Activated gamma-delta T cell treated with Interleukin-2 at 50 U/mL for 16 hours (primary cell): ENCODE measurements at places on chromosomes 11 and 22.
A peak's percentile ranks its signal among the peaks of the same experiment; 100 is the strongest.

GRCh38 chr11:103325686-103326069 is 216.5 kb downstream of the DYNC2H1 start:
- DNase-seq, result no peak

DNA sequence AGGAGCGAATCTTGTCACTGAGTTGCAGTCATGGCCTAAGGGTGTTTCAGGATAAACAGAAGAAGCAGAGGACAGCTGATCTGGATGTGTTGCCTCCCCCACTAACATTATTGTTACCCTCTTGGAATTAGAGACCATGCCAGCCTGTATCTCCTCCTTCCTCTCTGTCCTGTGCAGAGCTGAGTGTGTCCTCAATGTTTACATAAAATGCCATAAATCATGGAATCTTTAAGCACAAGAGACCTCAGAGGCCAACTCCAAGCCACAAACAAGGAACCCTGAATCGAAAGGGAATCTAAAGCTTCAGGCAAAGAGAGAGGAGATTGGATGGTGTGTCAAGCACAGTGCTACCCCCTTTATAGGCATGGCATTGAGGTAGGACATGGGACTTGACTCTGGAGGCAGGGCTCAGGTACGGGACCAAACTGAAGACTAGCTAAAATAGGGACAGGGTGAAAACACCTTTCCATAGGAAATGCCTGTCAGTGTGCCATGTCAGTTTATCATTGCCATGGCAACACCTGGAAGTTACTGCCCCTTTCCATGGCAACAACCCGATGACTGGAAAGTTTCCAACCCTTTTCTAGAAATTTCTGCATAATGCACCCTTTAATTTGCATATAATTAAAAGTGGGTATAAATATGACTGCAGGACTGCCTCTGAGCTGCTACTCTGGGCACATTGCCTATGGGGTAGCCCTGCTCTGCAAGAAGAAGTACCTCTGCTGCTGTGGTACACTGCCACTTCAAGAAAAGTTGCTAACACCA is 489.7 kb downstream of the MIAT start:
- no peak for DNase-seq

GRCh38 chr11:3231851-3232744 is at the start of gene MRGPRE:
Gene MRGPRE, minus strand, starts transcription at chr11:3232417. Its CDS starts 3,618 bp downstream, at chr11:3228799.
- no peak for DNase-seq

GRCh38 chr22:27501191-27501936 is 300.2 kb downstream of the MN1 start:
- DNase-seq, result no peak

DNA sequence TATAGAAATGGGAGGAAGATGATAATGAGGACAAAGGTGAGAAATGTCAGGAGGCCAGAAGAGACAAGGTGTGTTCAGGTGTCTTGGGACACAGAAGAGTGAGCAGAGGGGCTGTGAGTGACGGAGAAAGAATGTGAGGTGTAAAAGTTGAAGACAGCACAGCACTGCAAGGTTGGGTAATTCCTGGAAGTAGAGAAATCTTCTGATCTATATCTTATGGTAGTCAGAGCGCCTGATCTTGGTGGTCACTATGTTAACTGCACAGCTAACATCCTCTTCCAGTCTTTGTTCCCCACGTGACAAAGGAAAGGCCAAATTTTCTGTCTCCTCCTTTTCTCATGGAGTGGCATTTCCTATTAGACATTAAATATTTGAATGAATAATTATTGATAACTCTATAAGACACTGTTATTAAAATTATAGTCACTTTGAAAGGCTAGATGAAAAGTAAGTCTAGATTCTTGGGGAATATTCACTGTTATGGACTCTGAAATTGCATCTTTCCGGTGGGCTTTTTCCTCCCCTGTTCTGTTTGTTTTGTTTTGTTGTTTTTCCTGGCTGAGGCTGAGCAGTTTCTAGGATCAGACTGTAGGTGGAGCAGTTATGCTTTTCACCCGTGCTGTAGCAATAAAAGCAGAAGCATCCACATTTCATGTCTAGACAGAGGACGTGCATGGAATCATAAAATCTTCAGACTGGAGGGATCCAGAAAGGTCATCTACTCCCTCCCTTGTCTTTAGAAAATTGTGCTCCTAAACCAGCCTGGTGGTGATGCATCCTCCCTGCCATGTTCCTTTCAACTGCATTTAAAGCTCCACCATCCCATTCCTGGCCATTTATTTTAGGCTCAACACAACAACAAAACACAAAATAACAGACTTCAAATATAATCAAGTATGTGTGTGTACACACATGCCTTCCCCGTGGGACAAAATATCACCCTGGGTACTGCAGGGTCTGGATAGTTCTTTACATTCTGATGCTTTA is 26.6 kb downstream of the SC5D start:
- DNase-seq, result peak; percentile 8

- no peak for DNase-seq
Measured at GRCh38 chr11:64814712-64815187, 4.4 kb upstream of the MEN1 start.

GRCh38 chr11:97637701-97638100 is 1247.9 kb downstream of the JRKL start:
- DNase-seq, result no peak

DNA sequence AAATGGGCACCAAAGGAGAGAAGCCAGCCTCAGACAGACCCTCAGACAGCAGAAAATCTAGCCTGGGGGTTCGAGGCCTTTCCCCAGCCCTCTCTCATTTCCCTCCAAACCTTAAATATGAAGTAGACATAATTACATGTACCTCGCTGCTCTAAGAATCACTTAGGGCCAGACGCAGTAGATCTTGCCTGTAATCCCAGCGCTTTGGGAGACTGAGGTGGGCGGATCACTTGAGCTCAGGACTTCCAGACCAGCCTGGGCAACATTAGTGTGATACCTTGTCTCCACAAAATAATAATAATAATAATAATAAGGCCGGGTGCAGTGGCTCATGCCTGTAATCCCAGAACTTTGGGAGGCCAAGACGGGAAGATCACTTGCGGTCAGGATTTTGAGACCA is 52.1 kb upstream of the WNT7B start:
- DNase-seq, result no peak

- no peak for DNase-seq
Measured at GRCh38 chr11:1081601-1082311, 7.1 kb downstream of the MUC2 start.

GRCh38 chr11:121929581-121929980 is 186.4 kb downstream of the BLID start:
- DNase-seq, result no peak

- no peak for DNase-seq
Measured at GRCh38 chr22:25449781-25450317, 114.6 kb upstream of the GRK3 start.

- DNase-seq, result no peak
Measured at GRCh38 chr11:116865696-116866095, 28.3 kb upstream of the APOA1 start.

DNA sequence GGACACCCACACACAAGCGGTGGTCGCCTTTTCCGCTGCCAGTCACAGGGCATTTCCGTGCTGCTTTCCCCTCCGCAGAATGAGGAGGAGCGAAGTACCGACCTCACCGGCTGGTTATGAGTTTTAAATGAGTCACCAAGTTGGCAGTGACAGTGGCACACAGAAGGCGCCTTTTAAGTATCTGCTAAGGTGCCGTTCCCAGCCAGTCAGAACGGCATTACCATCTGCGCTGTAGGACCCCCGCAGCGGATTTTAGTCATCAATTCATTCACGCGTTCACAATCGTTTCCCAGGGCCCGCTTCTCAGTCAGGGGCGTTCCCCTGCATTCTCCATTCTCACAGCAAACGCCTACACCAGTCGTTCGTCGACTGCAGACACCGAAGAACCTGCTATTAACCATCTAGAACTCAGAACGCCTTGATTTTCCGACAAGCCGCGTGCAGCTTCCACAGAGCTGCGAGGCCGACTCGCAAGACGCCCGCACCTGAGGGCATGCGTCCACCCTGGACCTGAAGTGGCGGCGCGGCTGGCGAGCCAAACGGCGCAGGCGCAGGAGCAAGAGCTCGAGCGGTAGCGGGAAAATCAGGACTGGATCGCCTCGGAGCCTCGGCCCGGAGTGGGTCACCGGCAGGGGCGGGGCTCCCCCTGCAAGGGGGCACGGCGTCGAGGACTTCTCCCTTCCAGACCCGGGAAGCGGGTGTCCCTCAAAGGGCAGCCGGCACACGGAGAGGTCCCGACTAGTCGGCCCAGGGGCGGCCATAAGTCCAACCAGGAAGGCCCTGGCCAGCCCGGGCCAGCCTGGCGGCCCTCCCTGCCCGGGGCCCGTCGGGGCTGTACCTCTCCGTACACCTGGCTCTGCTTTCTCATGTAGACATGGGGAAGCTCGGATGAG is 642 bp downstream of the CYP2R1 start:
- DNase-seq, result peak; percentile 80

GRCh38 chr11:60988658-60989057 is 17.2 kb downstream of the CD6 start:
- no peak for DNase-seq
